ENCODE measurements at places on chromosomes 16 and 17. TPM values are rescaled to one million over a fixed set of nuclear protein-coding genes. Genes with fewer than 3 reads are reported as not detected.

Gene MFAP4
- not detected for total RNA-seq

Gene ADORA2B
- 2.5 TPM for total RNA-seq

Gene AOC3
- 0.33 TPM for total RNA-seq

Gene IFI35
- 7.8 TPM for total RNA-seq

Gene ANKRD40CL
- total RNA-seq = not detected

Measured in dermis lymphatic vessel endothelial cell (primary cell).